Uterus (tissue), 4 donors: ENCODE measurements at places on chromosomes 12 and 14. TPM values are rescaled to one million over a fixed set of nuclear protein-coding genes. Genes with fewer than 3 reads are reported as not detected.

Gene RNU6-7
- not detected for total RNA-seq

DNA sequence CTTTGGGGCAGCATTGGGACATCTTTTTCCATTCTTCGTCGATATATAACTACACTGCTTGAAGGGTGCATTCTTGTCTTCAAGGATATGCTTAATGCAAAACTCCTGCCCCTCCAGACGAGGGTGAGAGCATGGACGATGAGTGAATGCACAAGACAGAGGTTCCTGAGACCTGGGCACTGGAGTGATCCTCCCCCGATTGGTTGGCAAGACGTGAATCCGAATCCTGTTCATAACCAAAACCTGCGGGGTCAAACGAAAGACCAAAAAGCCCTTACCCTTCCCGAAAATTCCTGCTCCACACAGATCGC is 684 bp downstream of the KANSL2 start:
- no peaks in the 10 kb centered on the region for H3K4me1 ChIP-seq
- peak overlapping the region; percentile 91 for H3K27ac ChIP-seq
- H3K27me3 ChIP-seq: no peaks in the 10 kb centered on the region
- no peaks in the 10 kb centered on the region for H3K36me3 ChIP-seq

Gene PTPRB
- 36.8 TPM for total RNA-seq

Gene ACOT6
- not detected for total RNA-seq

DNA sequence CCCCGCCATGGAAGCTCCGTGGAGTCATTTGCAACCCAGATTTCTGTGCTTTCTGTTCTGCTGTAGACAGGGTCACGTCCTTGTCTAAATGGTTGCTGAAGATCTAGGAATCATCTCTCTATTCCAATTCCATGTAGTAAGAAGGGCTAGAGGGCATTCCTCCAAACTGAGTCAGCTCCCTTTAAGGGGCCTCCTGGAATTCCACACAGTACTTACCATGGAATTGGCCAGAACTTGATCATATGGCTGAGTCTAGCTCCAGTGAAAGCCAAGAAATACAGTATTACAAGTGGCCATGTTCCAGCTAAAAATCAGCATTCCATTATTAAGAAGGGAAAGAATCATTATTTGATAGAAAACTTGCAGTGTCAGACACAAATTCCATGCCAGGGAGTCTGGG is 171.9 kb downstream of the PRKCH start:
- no peaks in the 10 kb centered on the region for H3K27me3 ChIP-seq
- H3K27ac ChIP-seq: no peak overlapping the region
- no peak overlapping the region for H3K4me3 ChIP-seq
- no peak for DNase-seq
- H3K36me3 ChIP-seq: no peaks in the 10 kb centered on the region
- H3K4me1 ChIP-seq: no peaks in the 10 kb centered on the region

GRCh38 chr12:94208622-94208966 is 60.2 kb downstream of the PLXNC1 start:
- peak overlapping the region; percentile 48 for H3K27ac ChIP-seq
- H3K27me3 ChIP-seq: no peaks in the 10 kb centered on the region
- H3K4me3 ChIP-seq: no peak overlapping the region
- no peaks in the 10 kb centered on the region for H3K36me3 ChIP-seq

Gene EMP1
- 48.9 TPM for total RNA-seq

- no peaks in the 10 kb centered on the region for H3K27me3 ChIP-seq
- H3K36me3 ChIP-seq: no peaks in the 10 kb centered on the region
- H3K27ac ChIP-seq: no peak overlapping the region
- H3K4me1 ChIP-seq: no peaks in the 10 kb centered on the region
- DNase-seq: no peak
These were observed 8.1 kb upstream of the EIF2S3B start for GRCh38 chr12:10497602-10498001.

Gene PPP4R4
- total RNA-seq: 0.59 TPM

Gene EML5
- total RNA-seq: 2.4 TPM

DNA sequence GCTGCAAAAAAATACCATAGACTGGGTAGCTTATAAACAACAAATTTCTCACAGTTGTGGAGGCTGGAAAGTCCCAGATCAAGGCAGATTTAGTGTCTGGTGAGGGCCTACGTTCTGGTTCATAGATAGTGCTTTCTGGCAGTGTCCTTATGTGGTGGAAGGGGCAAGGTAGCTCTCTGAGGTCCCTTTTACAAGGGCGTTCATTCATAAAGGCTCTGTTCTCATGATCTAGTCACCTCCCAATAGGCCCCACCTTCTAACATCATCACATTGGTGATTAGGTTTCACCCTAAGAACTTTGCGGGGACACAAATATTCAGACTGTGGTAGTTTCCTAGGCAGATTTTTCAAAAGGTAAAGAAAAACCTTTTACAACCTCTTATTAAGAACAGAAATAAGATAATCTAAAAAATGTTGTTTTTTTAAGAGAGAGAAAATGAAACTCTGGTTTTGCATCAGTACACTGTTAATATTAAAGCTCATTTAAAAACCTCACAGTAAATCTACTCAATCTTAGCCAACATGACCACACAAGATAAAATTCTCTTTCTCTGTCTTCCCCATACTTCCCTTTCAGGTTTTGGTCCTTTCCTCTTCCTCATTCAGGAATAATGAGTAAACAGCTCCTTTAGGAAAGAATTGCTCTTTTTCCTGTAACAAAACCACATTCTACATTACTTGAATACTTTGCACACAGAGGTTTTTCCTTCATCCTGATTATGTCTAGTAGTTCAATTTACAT is 117.5 kb downstream of the UNC79 start:
- H3K27me3 ChIP-seq: no peaks in the 10 kb centered on the region
- no peaks in the 10 kb centered on the region for H3K4me1 ChIP-seq
- no peak overlapping the region for H3K4me3 ChIP-seq
- no peak for DNase-seq

GRCh38 chr12:12533238-12533829 is 29.3 kb downstream of the DUSP16 start:
- H3K4me3 ChIP-seq: no peak overlapping the region
- no peaks in the 10 kb centered on the region for H3K27me3 ChIP-seq
- no peak for DNase-seq
- H3K4me1 ChIP-seq: peaks cover 5% of the 10 kb centered on the region
- no peak overlapping the region for H3K27ac ChIP-seq

Gene TROAP
- total RNA-seq: 10.2 TPM

DNA sequence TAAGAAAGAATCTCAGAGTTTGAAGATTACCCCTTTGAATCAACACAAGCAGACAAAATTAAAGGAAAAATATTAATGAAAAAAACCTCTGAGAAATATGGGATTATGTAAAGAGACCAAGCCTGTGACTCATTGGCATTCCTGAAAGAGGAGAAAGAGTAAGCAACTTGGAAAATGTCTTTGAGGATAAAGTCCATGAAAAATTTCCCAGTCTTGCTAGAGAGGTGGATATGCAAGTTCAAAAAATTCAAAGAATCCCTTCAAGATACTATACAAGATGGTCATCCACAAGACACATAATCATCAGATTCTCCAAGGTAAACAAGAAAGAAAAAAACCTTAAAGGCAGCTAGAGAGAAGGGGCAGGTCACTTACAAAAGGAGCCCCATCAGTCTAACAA is 13.3 kb downstream of the SLCO1B1 start:
- no peak for DNase-seq
- H3K27ac ChIP-seq: no peak overlapping the region
- no peaks in the 10 kb centered on the region for H3K27me3 ChIP-seq
- no peaks in the 10 kb centered on the region for H3K4me1 ChIP-seq

GRCh38 chr12:62166525-62166924 is 93.7 kb upstream of the USP15 start:
- DNase-seq: no peak
- no peak overlapping the region for H3K27ac ChIP-seq
- no peaks in the 10 kb centered on the region for H3K27me3 ChIP-seq

Gene KRT73
- not detected for total RNA-seq

Gene FNTB
- 12.2 TPM for total RNA-seq

DNA sequence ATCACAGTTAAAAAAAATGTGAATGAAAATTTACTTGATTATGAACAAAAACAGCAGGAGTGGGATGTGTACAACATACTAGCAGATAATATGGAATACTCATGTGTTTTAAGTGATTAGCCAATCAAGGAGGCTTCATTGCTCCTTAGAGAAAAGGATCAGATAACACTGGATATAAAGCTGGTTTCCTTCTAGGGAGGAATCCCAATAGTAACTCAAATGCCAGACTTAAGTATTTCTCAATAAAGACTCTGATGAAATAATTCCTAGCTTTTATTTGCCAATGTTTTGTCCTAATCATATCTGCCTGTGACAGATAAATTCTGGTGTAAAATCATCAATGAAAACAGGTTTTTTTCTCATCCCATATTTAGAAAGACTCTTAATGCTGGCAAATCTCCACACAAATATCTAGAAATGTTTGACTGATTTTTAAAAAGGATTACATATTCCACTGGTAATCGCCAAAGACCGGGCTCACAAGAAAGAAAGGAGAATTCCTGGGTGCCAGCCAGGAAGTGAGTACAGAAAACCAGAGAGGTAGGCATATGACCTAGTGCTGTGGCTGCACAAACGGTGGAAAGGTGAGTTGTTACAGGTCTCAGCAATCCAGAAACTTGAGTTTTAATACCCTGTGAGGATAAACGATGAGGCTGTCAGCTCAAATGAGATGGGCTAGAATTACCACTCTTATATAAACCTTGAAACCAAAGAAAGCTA is 108.6 kb upstream of the TTC7B start:
- H3K36me3 ChIP-seq: no peaks in the 10 kb centered on the region
- no peaks in the 10 kb centered on the region for H3K27me3 ChIP-seq
- no peak for DNase-seq

Gene SPTB
- total RNA-seq: not detected

- no peaks in the 10 kb centered on the region for H3K27me3 ChIP-seq
- no peak for DNase-seq
- H3K36me3 ChIP-seq: no peaks in the 10 kb centered on the region
- H3K4me3 ChIP-seq: no peak overlapping the region
These were observed 131.9 kb upstream of the CAND1 start for GRCh38 chr12:67137256-67137655.

- no peak overlapping the region for H3K4me3 ChIP-seq
- H3K4me1 ChIP-seq: peaks cover 16% of the 10 kb centered on the region
- H3K27me3 ChIP-seq: no peaks in the 10 kb centered on the region
- no peaks in the 10 kb centered on the region for H3K36me3 ChIP-seq
These were observed 11.7 kb upstream of the CACNA2D4 start for GRCh38 chr12:1929985-1930802.

Gene BCL11B
- 0.29 TPM for total RNA-seq

GRCh38 chr12:122480753-122481152 is 20.0 kb downstream of the ZCCHC8 start:
- no peaks in the 10 kb centered on the region for H3K36me3 ChIP-seq
- no peaks in the 10 kb centered on the region for H3K4me1 ChIP-seq
- no peaks in the 10 kb centered on the region for H3K27me3 ChIP-seq
- H3K4me3 ChIP-seq: no peak overlapping the region

DNA sequence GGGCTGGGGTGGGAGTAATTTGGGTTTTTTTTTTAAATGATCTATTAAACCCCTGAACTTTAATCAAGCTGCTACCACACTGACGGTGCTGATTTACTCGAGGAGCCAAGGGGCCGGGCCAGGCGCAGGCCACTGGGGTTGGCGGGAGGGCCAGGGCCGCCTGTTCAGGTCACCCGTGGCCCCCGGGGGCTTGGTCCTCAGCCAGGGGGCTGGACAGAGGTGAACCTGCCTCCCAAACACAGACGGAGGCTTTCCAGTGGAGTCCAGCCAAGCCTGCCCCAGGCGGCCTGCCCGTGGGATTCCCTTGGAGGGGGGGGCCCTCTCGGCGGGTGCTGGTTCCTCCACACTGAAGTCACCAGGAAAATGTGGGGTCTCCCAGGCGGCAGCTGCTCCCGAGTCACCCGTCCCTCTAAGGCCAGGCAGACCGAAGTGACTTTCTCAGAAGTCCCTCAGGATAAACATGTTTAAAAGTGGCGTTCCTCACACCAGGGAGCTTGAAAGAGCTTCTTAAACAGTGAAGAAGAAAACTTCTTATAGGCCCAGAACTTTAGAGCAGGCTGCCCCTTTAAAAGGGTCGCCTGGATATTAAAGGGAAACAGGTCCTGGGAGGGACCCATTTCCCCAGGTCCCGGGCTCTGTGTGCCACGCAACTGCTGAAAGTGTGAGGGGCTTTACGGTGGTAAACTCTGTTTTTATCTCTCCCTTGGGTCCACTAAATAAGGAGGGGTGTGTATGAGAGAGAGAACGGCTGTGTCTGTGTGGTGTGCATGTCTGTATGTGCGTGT is 167.2 kb upstream of the GSC start:
- H3K4me3 ChIP-seq: peak overlapping the region; percentile 25
- H3K27ac ChIP-seq: peak overlapping the region; percentile 66
- no peaks in the 10 kb centered on the region for H3K36me3 ChIP-seq
- no peaks in the 10 kb centered on the region for H3K4me1 ChIP-seq
- H3K27me3 ChIP-seq: no peaks in the 10 kb centered on the region

DNA sequence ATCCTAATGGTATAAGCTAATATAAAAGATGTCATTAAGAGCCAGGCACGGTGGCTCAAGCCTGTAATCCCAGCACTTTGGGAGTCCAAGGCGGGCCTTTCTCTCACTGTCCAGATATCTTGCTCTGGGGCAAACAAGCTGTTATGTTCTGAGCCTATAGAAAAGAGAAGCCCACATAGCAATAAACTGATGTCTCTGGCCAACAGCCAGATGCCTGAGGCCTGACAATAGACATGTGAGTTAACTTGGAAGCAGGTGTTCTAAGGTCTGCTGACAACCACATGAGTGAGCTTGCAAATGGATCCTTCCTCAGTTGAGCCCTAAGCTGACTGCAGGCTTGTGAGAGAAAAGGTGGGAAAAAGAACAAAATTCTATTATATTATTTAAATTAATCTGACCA is 25.0 kb downstream of the YAF2 start:
- H3K27me3 ChIP-seq: no peaks in the 10 kb centered on the region
- no peaks in the 10 kb centered on the region for H3K4me1 ChIP-seq
- no peaks in the 10 kb centered on the region for H3K36me3 ChIP-seq
- no peak overlapping the region for H3K27ac ChIP-seq
- no peak overlapping the region for H3K4me3 ChIP-seq
- no peak for DNase-seq

Gene RPGRIP1
- 0.14 TPM for total RNA-seq

Gene SLC2A3
- total RNA-seq: 8.2 TPM

Gene B4GALNT1
- total RNA-seq: 3.8 TPM

Gene CAPZA3
- total RNA-seq: not detected

DNA sequence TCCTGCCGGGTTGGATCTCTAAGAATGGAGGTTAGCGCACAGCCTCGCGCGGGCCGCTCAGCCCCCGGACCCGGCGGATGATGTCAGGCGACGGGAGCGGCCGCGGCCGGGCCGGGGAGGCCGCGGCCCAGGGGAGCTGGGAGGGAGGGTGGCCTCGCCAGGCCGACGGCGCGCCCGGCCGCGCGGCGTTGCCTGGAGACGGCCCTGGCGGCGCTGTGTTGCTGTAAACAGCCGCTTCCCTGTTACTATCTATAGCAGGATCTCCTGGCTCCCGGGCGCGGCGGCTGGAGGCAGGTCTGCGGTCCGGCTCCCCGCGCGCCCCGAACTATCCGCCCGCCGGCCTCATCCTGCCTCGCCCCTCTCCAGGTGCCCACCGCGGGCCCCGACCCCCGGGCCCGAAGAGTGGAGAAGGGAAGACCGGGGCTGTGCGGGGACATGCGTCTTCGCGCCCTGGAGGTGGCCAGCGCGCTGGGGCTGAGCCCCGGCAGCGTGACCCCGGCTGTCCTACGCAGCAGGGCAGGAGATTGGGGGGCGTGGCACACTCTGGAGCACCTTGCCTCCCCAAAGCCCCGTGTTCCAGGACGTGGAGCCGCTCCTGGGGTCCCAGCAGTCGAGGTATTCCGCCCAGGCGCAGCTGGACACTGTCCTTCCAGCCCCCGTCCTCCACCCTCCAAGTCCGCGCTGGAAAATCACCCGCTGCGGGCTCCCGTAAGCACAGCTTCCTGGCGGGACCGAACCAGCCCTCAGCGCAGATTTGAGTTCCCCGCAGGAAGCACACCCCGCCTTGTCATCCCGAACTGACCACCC is 1.4 kb upstream of the FOS start:
- DNase-seq: peak; percentile 96
- no peaks in the 10 kb centered on the region for H3K36me3 ChIP-seq
- peak overlapping the region; percentile 99 for H3K27ac ChIP-seq

Gene SYNDIG1L
- total RNA-seq: 0.14 TPM

Gene RNFT2
- total RNA-seq: not detected

Gene TAS2R31
- total RNA-seq: 30.8 TPM

Gene GPR162
- total RNA-seq: 0.29 TPM
